Eye (tissue), 1 donor: ENCODE measurements at places on chromosomes 3 and 15.

DNA sequence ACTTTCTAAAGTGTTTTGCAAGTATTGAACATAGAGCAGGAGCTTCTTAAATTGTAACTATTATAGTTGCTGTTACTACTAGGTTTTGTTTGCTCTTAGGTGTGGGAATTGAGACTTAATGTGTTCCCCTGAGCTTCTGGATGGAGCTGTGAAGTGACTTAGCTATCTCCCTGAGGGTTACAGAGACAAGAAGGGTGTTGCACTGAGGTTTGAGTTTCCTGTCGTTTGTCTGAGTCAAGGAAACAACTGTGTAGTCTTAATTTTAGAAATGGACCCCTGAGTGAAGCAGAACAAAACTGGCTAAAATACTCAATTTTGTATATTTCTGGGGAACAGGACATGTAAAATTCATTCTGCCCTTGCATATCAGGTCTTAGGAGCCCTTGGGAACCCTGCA lies 20.4 kb downstream of the TTC21A start:
- no peak for DNase-seq

DNA sequence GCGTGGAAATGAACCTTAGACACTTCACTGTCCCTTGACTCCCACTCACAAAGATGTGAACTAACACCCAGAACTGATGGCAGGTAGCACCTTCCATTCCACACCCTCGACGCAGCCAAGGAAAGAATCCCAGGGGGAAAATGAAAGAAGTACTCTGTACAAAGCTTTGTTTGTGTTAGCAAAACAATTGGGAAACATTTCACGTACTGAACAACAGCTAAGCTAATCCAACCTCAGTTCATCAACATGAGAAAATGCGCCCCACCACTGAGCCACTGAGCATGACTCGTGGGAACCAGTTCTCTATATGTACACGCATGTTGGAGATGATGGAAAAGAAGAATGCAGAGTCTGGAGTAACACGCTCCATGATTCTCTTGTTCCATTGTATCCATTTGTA lies 32.0 kb downstream of the CORO2B start:
- no peak for DNase-seq

- DNase-seq, result no peak
These were observed 64.3 kb downstream of the EOMES start for GRCh38 chr3:27657871-27658270.

GRCh38 chr15:72220687-72221086 lies 10.3 kb downstream of the PKM start:
- DNase-seq, result no peak

DNA sequence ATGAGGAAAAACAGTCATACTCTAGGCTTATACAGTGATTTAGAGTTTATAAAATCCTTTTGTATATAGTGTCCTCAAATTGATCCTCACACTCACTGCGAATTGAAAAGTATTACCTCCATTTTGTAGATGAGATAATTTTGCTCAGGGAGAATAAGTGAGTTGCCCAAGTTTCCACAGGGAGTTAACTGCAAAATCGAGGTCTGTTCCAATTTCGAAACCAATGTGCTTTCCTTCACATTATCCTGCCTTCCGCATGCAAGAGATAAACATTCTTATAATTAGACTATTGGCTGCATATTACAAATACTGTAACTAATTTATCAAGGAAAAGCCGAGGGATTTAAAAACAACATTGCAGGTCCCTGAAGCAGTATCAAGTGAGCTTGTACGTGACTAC lies 667.0 kb downstream of the SQOR start:
- no peak for DNase-seq

- DNase-seq, result no peak
These were observed 129.2 kb upstream of the TSC22D2 start for GRCh38 chr3:150278843-150279381.

GRCh38 chr3:55724821-55725220 lies 237.7 kb upstream of the WNT5A start:
- DNase-seq, result peak; percentile 43

DNA sequence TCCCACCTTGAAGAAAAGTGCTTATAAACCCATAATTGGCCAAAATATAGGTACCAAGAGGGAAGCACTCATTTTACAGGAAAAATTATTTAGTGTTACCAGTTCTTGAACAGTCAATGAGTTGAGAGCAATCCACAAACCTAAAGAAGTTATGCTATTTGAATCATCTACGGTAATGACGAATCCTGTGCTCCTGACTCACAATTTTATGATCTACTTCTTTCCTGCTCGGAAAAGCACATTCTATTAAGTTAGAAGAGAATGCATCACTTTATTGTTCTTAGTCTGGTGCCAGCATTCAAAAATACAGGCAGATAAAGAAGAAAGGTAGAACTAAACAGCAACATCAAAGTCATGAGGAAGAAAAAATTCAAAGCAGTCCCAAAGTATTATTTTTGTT lies 33.2 kb downstream of the CHRM5 start:
- DNase-seq, result no peak

DNA sequence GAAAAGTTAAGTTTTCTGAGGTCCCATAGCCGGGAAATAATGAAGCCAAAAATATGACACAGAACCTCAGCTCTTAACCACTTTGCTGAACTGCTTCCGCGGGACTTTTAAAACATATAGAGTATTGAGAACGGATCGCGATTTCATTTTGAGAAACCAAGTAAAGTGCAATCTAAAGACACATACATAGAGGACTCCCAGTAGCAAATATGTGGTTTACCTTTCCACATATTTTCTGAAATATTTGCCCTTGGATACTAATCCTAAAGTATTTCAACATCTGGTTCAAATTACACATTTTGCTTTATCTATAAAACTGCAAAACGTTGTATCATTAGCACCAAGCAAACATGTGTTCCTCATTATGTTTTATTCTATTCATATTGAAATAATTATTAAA lies 776.5 kb downstream of the ROBO2 start:
- DNase-seq, result no peak

DNA sequence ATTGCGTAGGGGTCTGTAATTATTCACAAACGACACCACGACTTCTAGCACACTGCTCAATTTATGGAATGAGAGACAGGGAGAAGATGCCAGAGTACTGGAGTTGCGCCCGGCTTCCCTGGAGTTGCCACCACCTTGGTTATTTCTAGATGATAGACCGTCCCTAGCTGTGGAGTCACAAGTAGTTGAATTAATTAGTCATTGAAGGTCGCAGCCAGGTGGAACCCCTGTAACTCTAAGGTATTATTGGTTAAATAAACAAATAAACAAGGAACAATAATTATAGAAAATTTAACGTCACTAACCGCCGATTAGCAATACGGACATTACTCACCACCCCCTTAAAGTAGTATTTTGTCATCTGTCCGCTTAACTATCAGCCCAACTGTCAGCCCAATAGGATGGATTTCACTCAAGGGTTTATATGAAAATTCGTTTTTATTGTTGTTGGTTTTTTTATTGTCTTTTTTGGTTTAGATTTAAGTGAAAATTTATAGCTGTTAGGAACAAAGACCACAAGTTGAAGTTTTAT lies 911 bp upstream of the AZI2 start:
- no peak for DNase-seq

DNA sequence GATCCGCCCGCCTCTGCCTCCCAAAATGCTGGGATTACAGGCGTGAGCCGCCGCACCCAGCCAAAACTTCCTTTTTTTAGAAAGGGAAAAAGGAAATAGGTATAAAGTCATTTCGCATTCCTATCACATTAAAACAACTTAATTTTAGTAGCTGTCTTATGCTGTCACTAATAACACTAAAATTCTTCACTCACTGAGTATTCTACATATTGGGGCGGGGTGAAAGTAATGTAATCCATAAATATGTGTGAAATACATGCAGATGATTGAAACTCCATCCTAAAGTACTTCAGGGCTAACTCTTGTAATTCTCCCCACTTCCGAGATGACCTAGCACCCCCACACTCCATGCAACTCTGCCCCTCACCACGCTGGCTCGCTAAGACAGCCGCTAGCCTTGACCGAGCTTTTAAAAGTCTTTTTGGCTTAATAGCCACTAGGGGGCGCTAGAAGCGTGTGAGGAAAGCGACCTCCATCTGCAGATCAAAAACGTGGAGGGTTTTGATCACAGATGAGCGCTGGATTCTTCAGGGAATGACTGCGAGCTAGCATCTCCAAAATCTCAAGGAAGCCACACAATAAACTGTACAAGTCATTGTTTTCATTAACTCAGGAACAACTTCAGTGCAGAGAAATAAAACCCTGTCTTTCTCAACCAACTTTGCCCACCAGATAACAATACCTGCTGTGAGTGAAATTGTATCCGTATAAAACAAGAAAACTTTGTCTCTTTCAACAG lies 129.3 kb upstream of the IGF1R start:
- DNase-seq, result peak; percentile 95

GRCh38 chr15:64895285-64896065 lies 16.2 kb upstream of the ANKDD1A start:
- DNase-seq, result no peak

DNA sequence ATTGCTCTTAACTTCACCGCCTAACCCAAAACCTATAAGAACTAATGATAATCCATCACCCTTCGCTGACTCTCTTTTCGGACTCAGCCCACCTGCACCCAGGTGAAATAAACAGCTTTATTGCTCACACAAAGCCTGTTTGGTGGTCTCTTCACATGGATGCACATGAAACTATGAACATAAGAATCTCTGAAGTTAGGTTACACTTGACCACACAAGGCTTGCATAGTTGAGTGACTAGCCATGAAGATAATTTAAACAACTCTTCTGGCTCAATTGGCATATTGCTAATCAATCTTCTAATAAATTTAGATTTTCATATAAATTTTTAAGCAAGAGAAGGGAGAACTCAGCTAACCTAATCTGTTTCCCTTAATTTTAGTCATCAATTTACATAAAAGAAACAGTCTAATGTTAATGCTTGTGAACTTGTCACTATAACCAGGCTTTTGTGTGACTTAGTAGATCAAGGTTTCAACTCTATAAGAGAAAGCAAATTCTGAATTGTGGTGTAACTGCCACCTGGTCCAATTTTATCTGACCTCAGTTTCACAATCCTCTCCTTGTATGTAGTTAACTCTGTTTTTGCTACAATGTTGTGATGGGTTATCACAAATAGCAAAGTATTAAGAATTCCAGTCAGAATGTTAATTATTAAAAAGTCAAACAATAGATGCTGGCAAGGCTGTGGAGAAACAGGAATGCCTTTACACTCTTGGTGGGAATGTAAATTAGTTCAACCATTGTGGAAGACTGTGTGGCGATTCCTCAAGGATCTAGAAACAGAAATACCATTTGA lies 82.0 kb downstream of the HHLA2 start:
- no peak for DNase-seq

GRCh38 chr3:168939651-168940238 lies 723.8 kb downstream of the MECOM start:
- no peak for DNase-seq

DNA sequence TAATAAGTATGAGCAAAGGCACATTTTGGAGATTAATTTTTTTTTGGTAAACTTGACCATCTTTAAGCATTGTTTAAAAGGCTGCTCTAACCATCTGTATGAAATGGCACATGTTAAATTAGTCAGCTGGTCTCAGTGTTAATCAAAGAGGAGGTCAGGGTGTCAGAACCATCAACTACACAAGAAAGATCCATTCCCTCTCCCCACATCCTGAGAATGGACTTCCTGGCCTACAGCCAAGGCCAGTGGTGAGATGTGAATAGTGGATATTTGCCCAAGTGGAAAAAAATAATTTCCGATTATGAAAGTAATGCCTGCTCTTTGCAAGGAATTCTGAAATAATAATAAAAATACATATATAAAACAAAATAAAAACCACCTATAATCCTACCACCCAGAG lies 641.7 kb downstream of the NR2F2 start:
- DNase-seq, result peak; percentile 33

DNA sequence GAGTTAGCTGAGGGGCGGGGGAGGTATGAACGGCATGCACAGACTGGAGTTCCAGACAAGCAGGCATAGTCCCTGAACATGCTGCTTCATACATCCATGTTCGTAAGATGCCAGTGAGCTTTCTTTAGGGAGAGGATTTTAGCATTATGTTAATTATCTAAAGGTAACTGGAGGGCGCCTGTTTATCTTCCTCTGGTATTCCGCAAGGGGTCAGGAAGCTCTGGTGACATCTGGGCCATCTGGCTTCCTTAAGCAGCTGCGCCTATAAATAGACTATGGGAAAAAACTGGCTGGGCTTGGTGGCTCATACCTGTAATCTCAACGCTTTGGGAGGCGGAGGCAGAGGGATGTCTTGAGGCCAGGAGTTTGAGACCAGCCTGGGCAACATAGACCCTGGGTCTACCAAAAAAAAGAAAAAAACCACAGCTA lies 1.5 kb upstream of the FBXO22 start:
- DNase-seq, result peak; percentile 9

- DNase-seq, result peak; percentile 22
These were observed 1037.9 kb downstream of the EPHA3 start for GRCh38 chr3:90145094-90145860.

- DNase-seq, result peak; percentile 74
These were observed 54.0 kb downstream of the TAFA4 start for GRCh38 chr3:68878322-68878721.
